ENCODE measurements at places on chromosomes 3 and 15. TPM values are rescaled to one million over a fixed set of nuclear protein-coding genes. Genes with fewer than 3 reads are reported as not detected.

The CELSR3 gene
- total RNA-seq = 3.4 TPM

DNA sequence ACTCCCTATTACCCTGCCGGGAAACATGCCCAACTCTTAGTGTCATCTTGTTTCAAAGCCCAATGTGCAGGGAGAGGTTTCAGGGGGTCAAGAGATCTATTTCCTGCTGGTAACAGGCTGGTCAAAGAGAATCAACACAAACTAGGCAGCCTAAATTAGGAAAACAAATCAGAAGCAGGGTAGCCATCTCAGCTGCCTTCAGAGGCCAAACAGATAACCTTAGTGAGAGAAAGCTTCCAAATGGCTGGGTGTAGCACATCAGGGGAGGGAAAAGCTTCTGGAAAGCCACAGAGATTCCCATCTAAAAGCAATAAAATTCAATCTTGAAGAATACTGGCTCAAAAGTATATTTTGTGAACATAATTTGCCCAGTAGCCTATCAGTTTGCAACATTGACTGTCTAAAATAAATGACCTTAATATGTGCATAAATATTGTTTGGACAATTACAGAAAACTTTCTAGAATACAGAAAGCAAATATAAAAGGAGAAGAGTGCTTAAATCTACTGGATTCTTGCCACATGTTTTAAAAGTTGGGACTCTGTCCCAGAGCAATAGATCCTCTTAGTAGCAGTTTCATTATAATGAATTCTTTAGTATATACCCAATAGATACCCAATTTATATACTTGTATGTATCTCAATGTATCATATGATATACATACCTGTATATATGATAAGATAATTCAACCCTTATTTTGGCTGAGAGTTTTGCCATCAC, 371.9 kb upstream of the RARB start:
- no peaks in the 10 kb centered on the region for H3K4me1 ChIP-seq
- H3K4me3 ChIP-seq = no peak overlapping the region
- no peaks in the 10 kb centered on the region for H3K36me3 ChIP-seq
- no peaks in the 10 kb centered on the region for H3K27me3 ChIP-seq

The PROS1 gene
- 0.25 TPM for total RNA-seq

The CFAP91 gene
- 0.14 TPM for total RNA-seq

- H3K27me3 ChIP-seq = no peaks in the 10 kb centered on the region
- H3K4me1 ChIP-seq = no peaks in the 10 kb centered on the region
- no peak overlapping the region for H3K4me3 ChIP-seq
- H3K27ac ChIP-seq = no peak overlapping the region
Observed at GRCh38 chr3:69532547-69533224, 146.8 kb upstream of the FRMD4B start.

DNA sequence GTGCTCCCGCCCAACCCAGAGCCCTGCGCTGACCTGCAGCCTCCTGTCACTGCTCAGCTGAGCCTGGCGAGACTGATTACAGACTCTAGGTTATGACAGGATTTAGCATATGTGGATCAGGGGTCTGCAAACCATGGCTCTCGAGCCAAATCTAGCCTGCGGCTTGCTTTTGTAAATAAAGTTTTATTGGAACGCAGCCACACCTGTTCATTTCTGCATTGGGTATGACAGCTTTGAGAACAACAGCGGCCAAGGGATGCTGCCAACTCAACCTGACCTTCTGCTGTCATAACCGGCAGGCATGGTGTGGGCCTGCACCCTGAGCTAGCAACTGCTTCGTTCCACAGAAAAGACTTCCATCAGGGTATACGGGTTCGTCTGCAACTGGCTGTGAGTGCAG, 50.5 kb upstream of the IQSEC1 start:
- no peaks in the 10 kb centered on the region for H3K36me3 ChIP-seq
- H3K4me3 ChIP-seq = no peak overlapping the region
- H3K4me1 ChIP-seq = no peaks in the 10 kb centered on the region
- no peak overlapping the region for H3K27ac ChIP-seq
- H3K27me3 ChIP-seq = no peaks in the 10 kb centered on the region

GRCh38 chr3:14531856-14532395, 8.2 kb downstream of the GRIP2 start:
- H3K4me3 ChIP-seq = no peak overlapping the region
- no peaks in the 10 kb centered on the region for H3K4me1 ChIP-seq
- H3K36me3 ChIP-seq = no peaks in the 10 kb centered on the region
- DNase-seq = no peak

The AQP9 gene
- 2.4 TPM for total RNA-seq

GRCh38 chr15:86700864-86701610, 621.4 kb downstream of the AGBL1 start:
- H3K4me1 ChIP-seq = no peaks in the 10 kb centered on the region
- H3K4me3 ChIP-seq = no peak overlapping the region
- H3K36me3 ChIP-seq = no peaks in the 10 kb centered on the region
- H3K27ac ChIP-seq = no peak overlapping the region

DNA sequence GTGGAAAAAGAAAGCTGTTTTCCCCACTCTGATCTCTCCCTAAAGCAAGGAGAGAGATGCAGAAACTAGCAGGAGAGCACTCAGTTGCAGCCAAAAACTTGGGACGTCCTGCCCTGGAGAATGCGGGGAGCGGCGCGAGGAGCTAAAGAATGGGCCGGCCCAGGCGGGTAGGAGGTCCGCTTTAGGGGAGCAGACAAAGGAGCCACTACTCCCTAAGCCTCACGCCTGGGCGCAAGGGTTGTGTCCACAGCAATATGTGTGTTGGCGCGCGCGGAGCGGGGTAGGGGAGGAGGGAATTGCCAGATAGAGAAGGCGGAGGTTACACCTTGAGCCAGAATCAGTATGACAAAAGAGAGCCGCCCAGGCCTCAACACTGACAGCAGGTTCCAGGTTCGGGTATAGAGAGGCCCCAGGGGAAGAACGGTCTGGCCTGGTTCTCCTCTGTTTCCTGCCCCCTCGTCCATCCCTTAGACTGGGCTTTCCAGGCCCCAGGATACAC, 2.9 kb downstream of the WNT5A start:
- no peak overlapping the region for H3K4me3 ChIP-seq
- no peaks in the 10 kb centered on the region for H3K36me3 ChIP-seq
- DNase-seq = no peak

The ATG3 gene
- total RNA-seq = 49.4 TPM

GRCh38 chr3:146682171-146682570, 77.0 kb upstream of the PLSCR5 start:
- no peak overlapping the region for H3K27ac ChIP-seq
- H3K36me3 ChIP-seq = no peaks in the 10 kb centered on the region
- no peak for DNase-seq
- H3K4me3 ChIP-seq = no peak overlapping the region
- no peaks in the 10 kb centered on the region for H3K27me3 ChIP-seq

DNA sequence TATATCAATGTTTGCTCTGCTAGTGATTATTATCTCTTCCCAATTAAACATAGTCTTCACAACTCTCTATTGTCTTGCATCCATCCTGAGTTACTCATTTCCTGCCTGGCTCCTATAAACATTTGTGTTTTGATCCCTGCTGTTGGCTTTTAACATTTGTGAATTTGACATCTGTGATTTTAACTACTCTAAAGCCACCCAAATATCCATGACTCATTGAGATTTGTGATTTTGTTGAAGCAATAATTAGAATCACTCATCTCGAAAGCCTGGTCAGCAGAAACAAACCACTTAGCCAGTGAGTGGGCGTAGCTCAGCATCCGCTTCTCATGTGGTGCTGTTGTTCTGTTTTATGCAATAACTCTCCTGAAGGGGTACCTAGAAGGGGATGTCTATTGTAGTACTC, 174.3 kb upstream of the ZBTB20 start:
- no peak overlapping the region for H3K27ac ChIP-seq
- no peak for DNase-seq
- H3K36me3 ChIP-seq = no peaks in the 10 kb centered on the region
- H3K4me1 ChIP-seq = no peaks in the 10 kb centered on the region
- H3K4me3 ChIP-seq = no peak overlapping the region

- no peak within 1 kb of the TSS for H3K4me3 ChIP-seq
- no peak within 1 kb of the TSS for H3K27ac ChIP-seq
- peaks cover 12% of the 10 kb centered on the region for H3K4me1 ChIP-seq
- H3K36me3 ChIP-seq = no peaks in the 10 kb centered on the region
Observed at GRCh38 chr15:82952158-82953081, at the start of gene HOMER2. Gene HOMER2 (minus strand): TSS chr15:82952720. CDS start chr15:82952535, 185 bp downstream.

The STRA6 gene
- not detected for total RNA-seq

The THAP10 gene
- total RNA-seq = not detected

DNA sequence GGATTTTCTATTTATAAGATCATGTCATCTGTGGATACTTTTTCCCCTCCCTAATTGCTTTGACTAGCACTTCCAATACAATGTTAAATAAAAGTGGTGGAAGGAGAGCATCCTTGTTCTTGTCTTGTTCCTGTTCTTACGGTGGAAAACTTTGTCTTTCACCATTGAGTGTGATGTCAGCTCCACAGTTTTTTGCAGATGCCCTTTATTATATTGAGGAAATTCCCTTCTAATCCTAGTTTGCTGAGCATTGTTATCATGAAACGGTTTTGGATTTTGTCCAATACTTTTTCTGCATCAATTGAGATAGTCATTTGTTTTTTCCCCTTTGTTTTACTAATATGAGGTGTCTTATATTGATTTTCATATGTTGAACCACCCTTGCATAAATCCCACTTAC, 19.9 kb upstream of the IL20RB start:
- DNase-seq = no peak
- no peak overlapping the region for H3K4me3 ChIP-seq
- no peaks in the 10 kb centered on the region for H3K27me3 ChIP-seq
- no peak overlapping the region for H3K27ac ChIP-seq

GRCh38 chr3:17808994-17809393, 66.6 kb upstream of the TBC1D5 start:
- H3K36me3 ChIP-seq = no peaks in the 10 kb centered on the region
- no peak overlapping the region for H3K27ac ChIP-seq
- DNase-seq = no peak
- H3K27me3 ChIP-seq = peaks cover 9% of the 10 kb centered on the region
- H3K4me1 ChIP-seq = no peaks in the 10 kb centered on the region
- H3K4me3 ChIP-seq = no peak overlapping the region

The ACTRT3 gene
- total RNA-seq = 0.68 TPM

DNA sequence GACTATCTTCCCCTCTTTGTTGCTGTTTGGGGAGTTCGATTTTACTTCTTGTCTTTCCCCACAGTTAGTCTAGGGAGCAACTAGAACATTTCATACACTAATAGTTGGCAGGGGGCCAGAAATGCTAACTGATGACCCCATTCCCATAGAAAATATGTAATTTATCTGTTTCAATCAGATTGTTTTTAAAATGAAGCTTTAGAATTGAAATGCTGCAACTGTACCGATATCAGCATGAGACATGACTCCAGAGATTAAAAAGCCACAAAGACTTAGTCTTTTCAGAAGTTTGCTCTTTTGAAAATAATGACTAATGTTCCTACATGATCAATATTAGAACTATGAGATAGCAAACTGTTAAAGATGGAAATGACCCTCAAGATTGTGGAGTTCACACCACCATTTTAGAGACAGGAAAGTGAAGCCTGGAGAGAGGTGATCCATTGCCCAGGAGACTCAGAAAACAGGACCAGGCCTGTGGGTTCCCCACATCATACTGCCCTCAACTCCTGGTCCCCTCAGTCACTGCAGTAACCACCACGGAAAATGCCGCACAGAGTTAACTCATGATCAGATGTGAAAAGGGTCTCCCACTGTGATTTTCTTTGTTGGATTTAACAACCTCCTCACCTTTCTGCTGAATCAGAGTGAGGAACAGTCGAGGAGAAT, 130.3 kb downstream of the CHDH start:
- no peak for DNase-seq
- no peaks in the 10 kb centered on the region for H3K4me1 ChIP-seq
- H3K4me3 ChIP-seq = no peak overlapping the region
- H3K36me3 ChIP-seq = no peaks in the 10 kb centered on the region

The PLXNA1 gene
- 4.3 TPM for total RNA-seq

The EPHB3 gene
- not detected for total RNA-seq

The DPPA2 gene
- total RNA-seq = not detected

DNA sequence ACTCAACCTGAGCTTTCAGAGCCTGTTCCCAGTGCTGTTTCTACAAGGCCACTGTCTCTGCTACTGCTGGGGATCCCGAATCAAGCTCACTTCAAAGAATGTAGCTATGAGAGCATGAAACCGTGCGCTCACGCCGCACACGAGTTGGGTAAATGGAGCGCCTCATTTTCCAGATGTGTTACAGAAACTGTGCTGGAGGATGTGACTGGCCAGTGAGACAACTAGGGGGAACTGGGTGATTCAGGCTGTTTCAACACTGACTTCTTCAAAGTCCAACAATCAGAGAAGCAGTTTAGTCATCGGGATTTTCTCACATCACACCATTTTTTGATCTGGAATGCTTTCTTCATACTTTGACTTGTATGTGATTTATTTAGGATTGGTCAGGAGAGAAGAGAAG, 3.5 kb downstream of the ZNF710 start:
- no peak for DNase-seq
- peak overlapping the region; percentile 55 for H3K27ac ChIP-seq
- peaks cover 49% of the 10 kb centered on the region for H3K4me1 ChIP-seq
- no peaks in the 10 kb centered on the region for H3K36me3 ChIP-seq
- H3K27me3 ChIP-seq = no peaks in the 10 kb centered on the region

The GNL3 gene
- total RNA-seq = 81.1 TPM

- H3K36me3 ChIP-seq = no peaks in the 10 kb centered on the region
- no peak overlapping the region for H3K4me3 ChIP-seq
- H3K4me1 ChIP-seq = peaks cover 6% of the 10 kb centered on the region
Observed at GRCh38 chr15:89486726-89487050, 9.7 kb downstream of the RHCG start.

DNA sequence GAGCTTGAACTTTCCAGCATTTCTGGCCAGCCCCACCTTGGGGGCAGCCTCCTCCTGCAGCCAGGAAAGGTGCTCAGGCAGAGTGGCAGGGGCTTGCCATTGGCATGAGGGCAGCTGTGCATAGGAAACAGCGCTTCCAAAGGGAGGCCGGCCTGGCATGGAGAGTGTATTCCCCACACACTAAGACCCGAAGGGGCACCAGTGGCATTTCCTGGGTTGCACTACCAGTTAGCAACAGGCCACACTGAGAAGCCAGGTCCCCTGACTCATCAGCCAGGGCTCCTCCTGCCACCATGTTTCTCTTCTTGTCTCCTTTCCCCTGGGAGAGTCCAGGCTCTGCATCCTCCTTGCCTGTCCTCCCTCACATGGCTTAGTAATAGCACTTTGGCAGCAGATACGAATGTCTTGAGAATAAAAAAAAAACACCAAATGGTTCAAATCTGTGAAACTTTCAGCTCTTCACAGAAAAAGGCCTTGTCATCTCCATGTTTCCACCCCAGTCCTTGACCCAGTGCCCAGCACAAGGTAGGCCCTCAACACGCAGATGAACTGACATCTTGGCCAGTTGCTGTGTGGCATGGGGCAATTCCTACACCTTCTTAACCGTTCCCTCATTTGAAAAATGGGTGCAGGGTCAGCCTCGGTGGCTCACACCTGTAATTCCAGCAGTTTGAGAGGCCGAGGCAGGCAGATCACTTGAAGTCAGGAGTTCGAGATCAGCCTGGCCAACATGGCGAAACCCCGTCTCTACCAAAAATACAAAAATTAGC, 180.4 kb downstream of the SMAD6 start:
- no peaks in the 10 kb centered on the region for H3K4me1 ChIP-seq
- no peaks in the 10 kb centered on the region for H3K36me3 ChIP-seq
- H3K4me3 ChIP-seq = no peak overlapping the region
- no peaks in the 10 kb centered on the region for H3K27me3 ChIP-seq
- no peak overlapping the region for H3K27ac ChIP-seq

The SLC22A14 gene
- 0.20 TPM for total RNA-seq

- no peaks in the 10 kb centered on the region for H3K27me3 ChIP-seq
- no peaks in the 10 kb centered on the region for H3K4me1 ChIP-seq
- H3K4me3 ChIP-seq = no peak overlapping the region
Observed at GRCh38 chr3:78633626-78634025, 1134.2 kb downstream of the ROBO1 start.

The TMEM39A gene
- total RNA-seq = 64.2 TPM
